NCI-H748 treated with DMSO at 0.1 percent for 48 hours (cell line): ENCODE measurements at places on chromosomes 6 and 20.

- DNase-seq: no peak
Observed at GRCh38 chr6:167094436-167094819, 28.5 kb upstream of the CCR6 start.

DNA sequence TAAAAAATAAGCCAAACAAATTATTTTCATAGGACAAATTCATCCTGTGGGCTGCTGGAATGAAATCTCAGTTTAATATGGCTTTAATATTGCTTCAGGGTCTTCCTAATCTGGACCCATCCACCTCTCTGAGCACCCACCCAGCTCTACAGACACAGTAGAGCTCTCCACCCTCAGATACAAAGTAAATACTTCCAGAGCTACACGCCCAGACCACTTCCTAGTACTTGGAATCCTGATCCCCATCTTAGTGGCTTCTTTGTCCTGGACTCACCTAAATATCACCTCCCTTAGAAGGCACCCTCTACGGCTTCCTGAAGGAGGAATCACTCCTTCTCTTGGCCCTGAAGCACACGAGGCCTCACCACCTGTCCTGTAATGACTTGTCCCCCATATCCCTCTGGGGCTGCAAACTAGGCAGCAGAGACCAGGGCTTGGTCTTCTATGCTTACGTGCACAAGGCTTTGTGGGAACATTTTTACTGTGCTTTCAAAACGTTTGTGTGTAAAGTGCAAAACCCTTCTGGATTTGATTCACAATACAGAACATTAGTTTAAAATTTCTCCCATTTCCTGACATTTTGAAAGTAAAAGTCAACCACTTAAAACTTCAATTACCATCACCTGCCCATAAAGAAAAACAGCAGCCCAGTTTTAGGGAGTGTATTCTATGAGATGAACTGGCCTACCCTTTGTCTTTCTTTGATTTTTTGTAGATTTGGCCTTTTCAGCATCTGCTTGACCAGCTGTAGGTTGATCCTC, 2.4 kb downstream of the CTCFL start:
- DNase-seq: no peak

- DNase-seq: no peak
Observed at GRCh38 chr6:17381424-17382147, 11.8 kb upstream of the CAP2 start.

DNA sequence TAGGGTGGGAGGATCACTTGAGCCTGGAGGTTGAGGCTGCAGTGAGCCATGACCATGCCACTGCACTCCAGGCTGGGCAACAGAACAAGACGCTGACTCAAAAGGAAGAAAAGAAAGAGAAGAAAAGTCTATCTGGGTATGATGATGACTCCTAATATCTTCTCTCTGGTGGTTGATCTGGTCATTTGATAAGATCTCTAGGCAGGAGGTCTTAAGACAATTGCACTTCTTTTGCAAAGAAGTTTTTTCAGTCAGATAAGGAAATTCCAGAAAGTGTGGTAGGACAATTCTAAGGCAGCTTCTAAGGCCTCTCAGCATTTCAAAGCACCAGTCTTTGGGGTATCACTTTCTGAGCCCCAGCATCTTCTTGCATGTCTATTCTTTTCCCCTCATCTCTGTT, 7.7 kb upstream of the AIF1 start:
- no peak for DNase-seq

GRCh38 chr6:5359417-5359816, 98.1 kb downstream of the FARS2 start:
- DNase-seq: no peak

DNA sequence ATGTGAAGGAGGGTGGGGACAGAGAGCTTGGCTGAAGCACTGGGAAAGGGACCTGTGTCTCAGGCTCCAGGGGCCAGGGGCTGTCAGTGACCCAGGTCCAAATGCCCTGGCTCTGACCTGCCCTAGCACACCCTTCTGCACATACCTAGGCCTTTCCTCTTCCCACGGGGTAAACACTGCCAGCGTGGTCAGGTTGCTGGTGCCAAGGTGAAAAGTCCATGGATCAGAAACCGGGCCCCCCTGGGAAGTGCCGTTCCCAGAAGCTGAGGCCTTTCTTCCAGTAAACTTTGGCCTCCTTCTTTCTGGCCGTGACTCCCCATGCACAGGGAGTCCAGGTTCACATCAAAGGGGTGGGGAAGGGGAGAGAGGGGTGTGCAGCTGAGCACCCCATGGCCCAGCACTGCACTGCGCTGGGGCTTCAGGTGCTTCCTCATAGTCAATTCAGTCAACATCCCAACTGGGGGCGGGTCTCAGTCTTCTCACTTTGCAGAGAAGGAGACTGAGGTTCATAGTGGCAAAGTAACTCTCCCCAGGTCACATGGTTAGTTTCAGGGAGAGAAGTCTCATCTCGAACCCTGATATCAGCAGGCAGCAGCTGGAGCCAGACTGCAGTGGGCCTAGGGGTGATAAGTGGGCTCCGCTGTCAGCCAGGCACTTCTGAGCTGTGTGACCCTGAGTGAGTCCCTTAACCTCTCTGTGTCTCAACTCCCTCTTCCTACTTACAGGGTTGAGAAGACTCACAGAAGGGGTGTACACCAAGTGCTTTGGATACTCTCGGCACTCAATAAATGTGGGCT, 17.0 kb downstream of the PCK1 start:
- no peak for DNase-seq

GRCh38 chr20:37845241-37845681, 57.7 kb upstream of the VSTM2L start:
- peak; percentile 57 for DNase-seq

- DNase-seq: no peak
Observed at GRCh38 chr20:36624068-36624943, 18.7 kb downstream of the RAB5IF start.

DNA sequence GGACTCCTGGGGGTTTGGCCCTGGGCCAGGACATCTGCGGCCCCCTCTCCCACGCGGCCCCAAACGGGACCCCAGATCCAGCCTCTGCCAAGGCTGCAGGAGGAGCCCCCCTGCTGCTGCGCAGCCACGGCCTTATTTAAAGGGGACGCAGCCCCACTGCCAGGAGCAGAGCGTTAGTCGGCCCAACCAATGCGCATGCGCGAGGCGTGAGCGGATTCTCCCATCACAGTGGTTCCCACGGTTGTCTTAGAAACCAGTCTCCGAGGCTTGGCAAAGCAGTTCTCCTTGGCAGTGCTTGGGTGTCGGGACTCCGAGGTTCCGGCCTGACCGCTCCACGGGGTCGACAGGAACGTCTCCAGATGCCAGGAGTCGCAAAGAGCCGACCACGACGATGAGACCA, 288.3 kb upstream of the ZNF337 start:
- no peak for DNase-seq

DNA sequence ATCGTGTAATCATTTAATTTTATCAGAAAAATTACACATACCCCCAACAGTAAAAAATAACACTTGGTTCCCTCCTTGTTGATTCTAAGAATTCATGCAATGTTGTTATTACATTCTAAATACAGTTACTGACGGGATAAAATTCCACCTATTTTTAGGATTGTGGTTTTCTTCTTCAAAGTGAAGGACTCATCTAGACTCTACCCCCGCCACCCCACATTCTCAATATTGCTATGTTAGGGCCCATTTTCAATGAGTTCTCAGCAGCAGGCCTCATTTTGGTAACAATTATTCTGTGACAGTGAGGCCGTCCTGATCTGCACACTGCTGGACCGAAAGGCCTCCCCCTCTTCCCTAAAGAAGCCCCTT, 43.5 kb downstream of the PREX1 start:
- DNase-seq: no peak

DNA sequence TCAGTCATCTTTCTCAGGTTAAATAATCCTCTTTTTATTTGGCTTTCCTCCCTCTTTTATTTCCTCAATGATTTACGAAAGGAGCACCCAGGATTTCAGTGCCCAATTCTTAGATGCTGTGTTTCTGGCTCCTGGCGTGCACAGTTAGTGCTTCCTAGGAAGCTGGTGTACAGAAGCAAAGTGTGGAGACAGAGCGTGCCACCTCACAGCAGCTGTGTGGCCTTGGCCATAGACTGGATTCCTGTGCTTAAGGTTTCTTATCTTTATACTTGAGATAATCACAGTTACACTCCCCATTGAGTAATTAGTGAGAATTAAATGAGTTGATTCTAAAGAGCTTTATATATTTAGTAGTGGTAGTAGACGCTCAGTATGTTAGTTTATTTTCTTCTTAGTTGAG, 39.7 kb upstream of the GJA1 start:
- DNase-seq: no peak

- DNase-seq: no peak
Observed at GRCh38 chr20:5215672-5216304, 89.0 kb downstream of the CDS2 start.

DNA sequence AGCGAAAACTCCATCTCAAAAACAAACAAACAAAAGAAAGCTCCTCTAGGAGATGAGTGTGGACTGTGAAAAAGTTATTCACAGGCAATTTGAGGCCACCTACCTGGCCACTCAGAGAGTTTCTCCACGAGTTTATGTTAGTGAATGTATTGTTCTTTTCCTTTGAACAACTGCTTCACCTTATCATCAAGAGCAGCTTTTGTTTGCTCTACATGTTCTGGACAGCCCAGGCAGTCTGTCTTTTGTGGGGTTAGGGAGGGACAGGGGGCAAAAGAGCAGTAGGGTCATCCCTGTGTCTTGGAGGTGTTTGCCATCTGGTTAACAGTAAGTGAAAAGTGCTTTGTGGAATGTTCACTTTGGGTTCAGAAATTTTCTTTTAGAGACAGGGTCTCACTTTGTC, 8.0 kb downstream of the CASS4 start:
- DNase-seq: no peak

DNA sequence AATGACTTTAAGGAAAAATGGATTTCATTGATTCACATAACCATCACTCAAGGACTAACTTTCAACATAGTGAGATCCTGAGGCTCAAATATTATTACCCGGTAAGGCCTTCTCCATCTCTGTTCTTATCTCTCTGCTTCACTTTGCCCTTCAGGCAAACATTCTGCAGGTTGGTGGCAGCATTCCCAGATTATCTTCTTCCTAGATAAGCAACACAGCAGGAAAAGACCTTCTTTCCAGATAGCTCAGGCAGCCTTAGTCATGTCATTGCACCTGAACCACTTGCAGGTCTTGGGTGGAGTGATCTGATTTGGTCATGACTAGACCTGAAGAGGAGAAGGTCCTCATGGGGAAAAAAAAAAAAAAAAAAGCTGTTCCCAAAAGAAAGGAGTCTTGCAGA, 5.3 kb upstream of the HIVEP2 start:
- no peak for DNase-seq

GRCh38 chr6:37816599-37817375, 2.7 kb upstream of the ZFAND3 start:
- peak; percentile 20 for DNase-seq

- DNase-seq: no peak
Observed at GRCh38 chr6:29656798-29657197, at the start of gene MOG. Gene MOG, plus strand, starts transcription at chr6:29657092. Its CDS starts 118 bp downstream, at chr6:29657210.

DNA sequence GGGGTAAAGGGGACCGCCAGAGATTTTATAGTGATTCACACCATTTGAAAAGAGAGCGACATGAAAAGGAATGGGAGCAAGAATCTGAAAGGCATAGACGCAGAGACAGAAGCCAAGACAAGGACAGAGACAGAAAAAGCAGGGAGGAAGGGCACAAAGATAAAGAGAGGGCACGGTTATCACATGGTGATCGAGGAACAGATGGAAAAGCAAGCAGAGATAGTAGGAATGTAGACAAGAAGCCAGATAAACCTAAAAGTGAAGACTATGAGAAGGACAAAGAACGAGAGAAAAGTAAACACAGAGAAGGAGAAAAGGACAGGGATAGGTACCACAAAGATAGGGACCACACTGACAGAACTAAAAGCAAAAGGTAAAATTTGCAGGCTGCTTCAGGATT, 77.7 kb downstream of the PHF3 start:
- DNase-seq: no peak

DNA sequence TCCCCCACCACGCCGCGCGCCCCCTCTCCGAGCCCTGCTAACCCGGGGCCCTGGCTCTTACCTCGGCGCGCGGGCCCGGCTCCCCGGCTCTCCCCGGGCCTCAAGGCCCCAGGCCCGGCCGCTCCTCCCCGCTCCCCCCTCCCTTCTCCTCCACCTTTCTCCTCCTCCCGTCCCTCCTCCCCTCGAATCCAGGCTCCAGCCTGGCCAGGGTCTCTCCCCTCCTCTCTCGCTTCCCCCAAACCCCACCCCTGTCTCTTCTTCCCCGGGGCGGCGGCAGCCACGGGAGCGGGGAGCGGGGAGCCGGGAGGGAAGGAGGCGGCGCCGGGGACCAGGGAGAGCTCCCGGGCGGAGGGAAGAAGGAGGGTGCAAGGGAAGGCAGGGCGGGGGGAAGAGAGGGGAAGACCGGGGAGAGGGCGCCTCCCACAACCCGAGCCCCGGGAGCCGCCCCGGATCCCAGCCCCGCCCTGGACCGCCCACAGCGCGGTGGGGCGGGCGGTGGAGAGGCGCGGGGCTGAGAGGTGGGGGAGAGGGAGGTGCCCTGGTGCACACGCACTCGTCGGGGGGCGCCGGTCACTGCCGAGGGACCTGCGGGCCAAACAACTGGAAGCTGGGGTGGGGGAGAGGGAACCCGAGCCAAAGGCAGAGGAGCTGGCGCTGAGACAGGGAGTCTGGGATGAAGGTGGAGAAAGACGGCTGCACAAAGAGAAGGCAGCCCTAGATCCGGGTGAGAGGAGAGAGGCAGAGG, at the start of gene GABBR1:
Gene GABBR1 (minus strand): TSS at position 395 of the 745 bp plus-strand sequence. CDS start 798 bp downstream, outside the sequence.
- DNase-seq: peak; percentile 83

- DNase-seq: no peak
Observed at GRCh38 chr6:42224222-42225028, 6.8 kb upstream of the MRPS10 start.

DNA sequence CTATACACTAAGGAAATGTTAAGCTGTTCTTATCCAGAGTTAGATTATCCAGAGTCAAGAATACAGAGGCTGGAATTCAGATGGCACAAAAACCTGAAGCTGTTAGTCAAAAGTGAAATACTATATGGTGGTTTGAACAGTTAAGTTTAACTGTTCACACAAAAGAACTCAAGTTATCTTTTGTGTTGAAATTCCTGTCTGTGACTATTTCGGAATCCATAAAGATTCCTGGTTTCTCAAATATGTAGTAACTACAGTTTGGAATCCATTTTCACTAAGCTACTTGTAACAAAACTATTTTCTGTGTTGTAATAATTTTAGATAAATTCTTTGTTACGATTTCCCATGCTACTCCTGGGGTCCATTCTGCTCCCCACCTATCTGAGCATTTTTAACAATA, 24.5 kb downstream of the FIG4 start:
- no peak for DNase-seq

- peak; percentile 65 for DNase-seq
Observed at GRCh38 chr6:149060300-149060984, 257.1 kb upstream of the TAB2 start.

GRCh38 chr6:170098428-170099170, 192.3 kb downstream of the DLL1 start:
- no peak for DNase-seq
